ENCODE measurements at places on chromosomes 13 and 19. TPM values are rescaled to one million over a fixed set of nuclear protein-coding genes. Genes with fewer than 3 reads are reported as not detected.

- no peak overlapping the region for H3K4me3 ChIP-seq
- H3K27ac ChIP-seq: no peak overlapping the region
- peaks cover 7% of the 10 kb centered on the region for H3K4me1 ChIP-seq
- no peaks in the 10 kb centered on the region for H3K27me3 ChIP-seq
- peaks cover 97% of the 10 kb centered on the region for H3K36me3 ChIP-seq
Measured at GRCh38 chr19:57290970-57291369, 10.7 kb downstream of the ZNF460 start.

DNA sequence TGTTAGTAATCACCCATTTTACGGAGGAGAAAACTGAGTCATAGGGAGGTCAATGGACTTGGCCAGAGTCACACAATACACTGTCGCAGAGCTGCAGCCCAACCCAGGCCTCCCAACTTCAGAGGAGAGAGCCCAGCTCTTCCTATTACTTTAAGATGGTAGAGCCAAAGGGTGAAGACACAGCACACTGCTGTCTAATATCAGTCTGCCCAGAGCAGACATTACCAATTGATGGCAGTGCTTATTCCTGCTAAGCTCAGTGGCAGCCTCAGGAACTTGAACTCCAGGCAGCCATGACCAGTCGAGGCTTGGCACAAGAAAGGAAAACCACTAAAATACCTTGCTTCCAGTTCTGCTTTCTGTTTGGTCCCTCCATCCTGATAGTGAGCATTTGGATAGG lies 18.4 kb downstream of the TMEM150B start:
- no peaks in the 10 kb centered on the region for H3K36me3 ChIP-seq
- H3K27ac ChIP-seq: no peak overlapping the region
- no peak overlapping the region for H3K4me3 ChIP-seq
- DNase-seq: no peak
- no peaks in the 10 kb centered on the region for H3K27me3 ChIP-seq
- H3K4me1 ChIP-seq: peaks cover 6% of the 10 kb centered on the region

GRCh38 chr19:39969681-39970424 lies 1.1 kb upstream of the PSMC4 start:
- peaks cover 36% of the 10 kb centered on the region for H3K36me3 ChIP-seq
- peaks cover 47% of the 10 kb centered on the region for H3K4me1 ChIP-seq
- DNase-seq: peak; percentile 56
- H3K27ac ChIP-seq: peak overlapping the region; percentile 97
- H3K4me3 ChIP-seq: peak overlapping the region; percentile 95

GRCh38 chr19:34225659-34226015 lies 28.7 kb upstream of the GARRE1 start:
- DNase-seq: no peak
- peaks cover 35% of the 10 kb centered on the region for H3K4me1 ChIP-seq
- H3K4me3 ChIP-seq: no peak overlapping the region
- H3K27me3 ChIP-seq: no peaks in the 10 kb centered on the region

FPR1 gene
- total RNA-seq: not detected

Data from activated naive CD4-positive, alpha-beta T cell treated with anti-CD3 and anti-CD28 coated beads for 36 hours (primary cell).